ENCODE measurements at places on chromosomes 7 and 10. TPM values are rescaled to one million over a fixed set of nuclear protein-coding genes. Genes with fewer than 3 reads are reported as not detected.

The WIPF3 gene
- 46.6 TPM for total RNA-seq

DNA sequence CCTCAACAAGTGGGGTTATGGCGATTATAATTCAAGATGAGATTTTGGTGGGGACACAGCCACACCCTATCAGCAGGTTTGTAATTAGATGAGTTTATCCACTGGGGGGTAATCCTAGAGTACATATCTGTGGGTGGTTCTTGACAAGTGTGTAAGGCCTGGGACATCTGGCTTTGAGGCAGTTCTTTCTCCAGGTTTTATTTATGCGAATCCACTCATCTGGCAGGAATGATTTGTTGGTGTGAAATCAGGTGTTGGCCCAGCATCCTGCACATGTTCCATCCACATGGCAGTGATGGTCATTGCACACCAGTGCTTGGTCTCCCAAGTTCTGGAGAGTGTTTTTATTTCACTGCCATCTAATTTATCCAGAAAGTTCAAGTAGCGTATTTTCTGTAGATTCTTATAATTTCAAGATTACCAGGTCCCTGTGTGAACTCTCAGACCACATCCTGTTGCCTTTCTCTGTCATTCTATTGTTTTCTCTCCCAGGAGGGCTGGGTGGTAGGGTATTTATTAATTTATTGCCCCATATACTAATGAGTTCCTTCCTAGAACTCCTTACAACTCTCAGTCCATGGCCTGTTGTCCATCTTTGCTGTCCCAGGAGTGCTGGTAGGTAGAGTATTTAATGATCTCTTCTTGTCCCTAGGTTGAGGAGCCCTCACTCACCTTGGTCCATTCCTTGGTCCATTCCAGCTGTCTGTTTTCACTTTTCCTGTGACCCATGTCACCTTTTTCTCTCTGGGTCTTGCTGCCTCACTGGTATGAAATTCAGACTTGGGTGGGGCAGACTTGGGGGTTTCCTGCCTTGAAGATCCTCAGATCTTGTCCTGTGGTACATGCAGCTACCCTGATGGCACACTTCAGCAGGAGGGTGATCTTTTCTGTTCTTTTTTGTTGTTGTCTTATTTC is 10.4 kb downstream of the RALA start:
- H3K27me3 ChIP-seq = no peaks in the 10 kb centered on the region
- no peaks in the 10 kb centered on the region for H3K36me3 ChIP-seq
- H3K4me3 ChIP-seq = no peak overlapping the region
- peaks cover 1% of the 10 kb centered on the region for H3K4me1 ChIP-seq
- H3K27ac ChIP-seq = no peak overlapping the region
- no peak for DNase-seq

GRCh38 chr10:113422371-113422770 is 130.5 kb upstream of the HABP2 start:
- no peaks in the 10 kb centered on the region for H3K27me3 ChIP-seq
- H3K4me1 ChIP-seq = peaks cover 2% of the 10 kb centered on the region
- no peaks in the 10 kb centered on the region for H3K36me3 ChIP-seq

DNA sequence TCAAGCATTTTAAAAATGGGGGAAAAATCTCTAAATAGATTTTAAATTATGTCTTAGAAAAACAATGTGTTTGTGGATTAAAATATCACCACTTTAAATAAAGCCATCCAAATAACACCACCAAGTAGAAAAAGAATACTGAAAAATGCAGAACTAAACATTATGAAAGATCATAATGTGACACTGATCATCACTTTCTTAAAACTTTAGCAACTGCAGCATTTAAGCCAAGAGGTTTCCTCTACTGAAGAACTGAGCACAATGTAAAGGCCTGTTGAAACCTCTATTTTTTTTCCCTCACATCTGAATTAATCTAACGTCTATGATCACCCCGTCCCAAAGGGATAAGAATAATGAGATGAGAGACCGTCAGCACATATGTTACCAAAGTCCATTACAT is 18.6 kb downstream of the MINDY3 start:
- no peak overlapping the region for H3K4me3 ChIP-seq
- no peaks in the 10 kb centered on the region for H3K36me3 ChIP-seq
- H3K27ac ChIP-seq = no peak overlapping the region
- no peaks in the 10 kb centered on the region for H3K4me1 ChIP-seq

- no peak for DNase-seq
- H3K4me1 ChIP-seq = no peaks in the 10 kb centered on the region
- H3K4me3 ChIP-seq = no peak overlapping the region
- H3K27ac ChIP-seq = no peak overlapping the region
These were observed 34.8 kb upstream of the INMT start for GRCh38 chr7:30717181-30717580.

- no peak for DNase-seq
- no peaks in the 10 kb centered on the region for H3K4me1 ChIP-seq
- H3K27ac ChIP-seq = no peak overlapping the region
- no peaks in the 10 kb centered on the region for H3K27me3 ChIP-seq
These were observed 87.6 kb upstream of the ADARB2 start for GRCh38 chr10:1824928-1825327.

- no peak overlapping the region for H3K4me3 ChIP-seq
- no peak for DNase-seq
- H3K27ac ChIP-seq = no peak overlapping the region
- H3K27me3 ChIP-seq = no peaks in the 10 kb centered on the region
- H3K36me3 ChIP-seq = no peaks in the 10 kb centered on the region
- H3K4me1 ChIP-seq = peaks cover 2% of the 10 kb centered on the region
These were observed 112.9 kb upstream of the ANK3 start for GRCh38 chr10:60502621-60503020.

Measured in ovary (tissue), 10 donors.